Nucleus accumbens (tissue), 56 donors: ENCODE measurements at places on chromosomes 13 and 19.

DNA sequence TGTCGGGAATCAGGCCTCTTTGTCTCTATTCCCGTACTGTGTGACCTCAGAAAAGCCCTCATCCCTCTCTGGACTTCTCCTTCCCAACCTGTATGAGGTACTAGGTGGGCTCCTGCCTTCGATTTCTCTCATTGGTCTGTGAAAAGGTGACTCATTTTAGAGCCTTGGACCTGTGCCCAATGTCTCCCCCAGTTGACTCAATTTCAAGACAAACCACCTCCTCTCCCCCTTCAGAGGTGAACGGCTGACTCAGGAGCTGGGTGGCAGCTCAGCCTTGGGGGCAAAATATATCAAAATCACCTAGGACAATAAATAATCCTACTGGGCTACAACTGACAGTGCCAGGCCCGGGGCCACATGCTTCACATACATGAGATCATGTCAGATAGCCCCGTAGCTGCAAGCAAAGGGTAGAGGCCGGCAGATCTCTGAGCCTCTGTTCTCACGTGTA, 630 bp downstream of the COQ8B start:
- no peak for DNase-seq

GRCh38 chr13:110661256-110661655, 44.7 kb downstream of the CARS2 start:
- no peak for DNase-seq

DNA sequence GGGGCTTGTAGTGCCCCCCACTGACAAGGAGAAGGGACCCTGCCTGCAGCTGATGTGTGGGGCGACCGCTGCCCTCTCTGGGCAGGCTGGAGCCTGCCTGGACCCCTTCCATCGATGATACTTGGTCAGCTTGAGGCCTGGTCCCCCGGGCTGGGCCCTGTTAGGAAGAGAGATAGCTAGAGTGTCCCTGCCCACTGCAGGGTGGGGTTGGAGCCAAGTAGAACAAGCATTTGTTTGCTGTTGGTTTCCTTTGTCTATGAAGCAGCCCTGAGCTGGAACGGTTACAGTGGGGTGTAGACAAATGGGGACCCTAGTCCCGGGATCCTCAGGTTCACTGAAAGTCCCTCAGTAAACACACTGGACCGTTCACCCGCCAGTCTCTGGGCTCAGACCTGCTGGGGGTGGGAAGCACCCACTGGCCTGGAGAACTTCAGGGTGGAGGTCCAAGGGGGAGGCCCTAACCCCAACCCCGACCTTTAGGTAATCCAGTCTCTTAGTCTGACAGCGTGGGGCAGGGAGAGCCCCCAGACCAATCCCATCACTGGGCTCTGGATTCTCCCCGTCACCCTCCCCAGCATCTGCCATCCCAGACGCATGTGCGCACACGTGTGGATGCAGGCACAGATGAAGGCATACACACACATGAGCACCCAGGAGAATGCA, 204.8 kb upstream of the ZNF536 start:
- DNase-seq = no peak

DNA sequence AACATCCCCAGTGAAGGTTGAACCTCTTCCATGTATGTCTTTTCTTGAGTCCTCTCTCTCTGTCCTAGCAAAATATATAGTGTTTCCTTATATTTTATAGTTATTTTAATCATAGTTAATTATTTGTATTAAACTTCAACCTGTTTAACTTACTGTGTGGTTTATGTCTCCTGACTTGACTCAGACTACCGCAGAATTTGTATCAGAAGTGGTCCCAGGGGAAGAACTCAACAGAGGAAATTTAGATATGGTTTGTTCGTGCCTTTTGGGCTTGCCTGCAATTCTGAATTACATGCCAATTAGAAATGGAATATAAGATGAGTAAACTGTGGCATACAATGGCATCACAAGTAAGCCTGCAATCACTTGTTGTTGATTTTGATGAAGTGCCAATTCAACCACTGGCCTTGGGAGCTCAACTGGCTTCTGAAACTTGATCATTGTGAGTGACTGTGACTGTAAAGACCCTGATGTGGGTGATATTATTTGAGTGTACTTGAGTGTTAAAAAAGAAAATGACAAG, 1459.5 kb upstream of the PCDH20 start:
- no peak for DNase-seq

DNA sequence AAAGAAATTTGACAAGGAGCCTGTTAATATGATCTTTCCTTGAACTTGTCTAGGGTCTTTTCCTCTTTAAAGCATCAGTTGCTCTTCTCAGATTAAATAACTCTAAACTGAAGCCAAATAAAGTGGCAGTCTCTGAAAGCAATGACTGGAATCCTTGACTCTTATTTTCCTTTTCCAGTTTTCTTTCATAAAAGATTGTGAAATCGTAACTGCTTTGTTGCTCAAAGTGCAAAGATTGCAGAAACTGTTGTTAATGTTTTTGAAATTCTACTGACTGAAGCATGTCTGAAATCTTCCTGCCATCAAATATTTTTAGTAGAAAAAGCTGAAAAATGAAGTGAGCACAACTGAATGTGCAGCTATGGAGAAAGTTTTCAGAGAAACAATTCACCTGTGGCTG, 1.9 kb downstream of the NHLRC3 start:
- no peak for DNase-seq

GRCh38 chr13:51997641-51998330, 13.5 kb downstream of the ATP7B start:
- no peak for DNase-seq

- no peak for DNase-seq
These were observed 9.7 kb downstream of the SPPL2B start for GRCh38 chr19:2338055-2338615.

GRCh38 chr13:43042410-43042921, 19.1 kb downstream of the DNAJC15 start:
- DNase-seq = no peak

GRCh38 chr19:38389101-38389925, 816 bp downstream of the SPRED3 start:
- DNase-seq = no peak

- DNase-seq = no peak
These were observed 8.4 kb downstream of the DYRK1B start for GRCh38 chr19:39825531-39826076.

DNA sequence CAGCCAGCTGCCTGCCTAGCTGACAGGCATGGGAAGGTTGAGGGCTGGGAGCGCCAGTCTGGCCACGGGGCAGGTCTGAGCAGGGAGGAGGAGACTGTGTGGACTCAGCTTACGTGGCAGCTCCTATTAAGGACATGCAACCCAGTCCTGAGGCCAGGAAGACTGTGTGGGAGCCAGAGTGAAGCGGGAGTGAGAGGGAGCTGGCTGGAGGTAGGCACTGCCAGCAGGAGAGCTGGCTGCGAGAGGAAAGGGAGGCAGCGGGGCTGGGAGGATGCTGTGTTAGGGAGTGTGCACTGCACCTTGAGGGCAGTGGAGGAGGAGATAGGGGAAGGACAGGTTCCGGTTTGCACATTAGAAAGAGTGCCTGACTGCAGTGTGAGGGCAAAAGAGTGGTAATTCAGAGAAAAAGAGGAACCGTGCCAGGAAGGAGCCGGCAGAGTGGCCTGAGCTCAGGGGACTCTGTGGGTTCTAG, 99.2 kb downstream of the SLC7A1 start:
- no peak for DNase-seq

DNA sequence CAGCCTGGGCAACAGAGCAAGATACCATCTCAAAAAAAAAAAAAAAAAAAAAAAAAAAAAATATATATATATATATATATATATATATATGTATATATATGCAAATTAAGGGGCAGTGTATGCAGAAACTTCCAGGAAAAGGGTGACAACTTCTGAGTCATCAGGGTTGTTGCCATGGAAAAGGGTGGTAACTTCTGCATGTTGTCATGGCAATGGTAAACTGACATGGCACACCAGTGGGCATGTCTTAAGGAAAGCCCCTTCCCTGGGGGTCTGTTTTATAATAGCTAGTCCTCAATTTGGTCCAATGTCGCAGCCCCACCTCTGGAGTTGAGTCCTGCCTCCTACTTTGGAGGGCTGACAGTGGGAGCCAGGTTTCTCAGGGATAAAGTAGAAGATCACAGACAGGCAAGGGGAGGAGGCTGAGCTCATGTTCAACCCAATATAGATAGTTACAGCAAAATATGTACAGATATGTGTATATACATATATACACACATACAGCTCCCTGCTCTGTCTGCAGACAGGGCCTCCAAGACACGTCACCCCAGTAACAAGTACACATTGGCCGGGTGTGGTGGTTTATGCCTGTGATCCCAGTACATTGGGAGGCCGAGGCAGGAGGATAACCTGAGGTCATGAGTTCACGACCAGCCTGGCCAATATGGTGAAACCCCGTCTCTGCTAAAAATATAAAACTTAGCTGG, 7.2 kb upstream of the FCHO1 start:
- no peak for DNase-seq

DNA sequence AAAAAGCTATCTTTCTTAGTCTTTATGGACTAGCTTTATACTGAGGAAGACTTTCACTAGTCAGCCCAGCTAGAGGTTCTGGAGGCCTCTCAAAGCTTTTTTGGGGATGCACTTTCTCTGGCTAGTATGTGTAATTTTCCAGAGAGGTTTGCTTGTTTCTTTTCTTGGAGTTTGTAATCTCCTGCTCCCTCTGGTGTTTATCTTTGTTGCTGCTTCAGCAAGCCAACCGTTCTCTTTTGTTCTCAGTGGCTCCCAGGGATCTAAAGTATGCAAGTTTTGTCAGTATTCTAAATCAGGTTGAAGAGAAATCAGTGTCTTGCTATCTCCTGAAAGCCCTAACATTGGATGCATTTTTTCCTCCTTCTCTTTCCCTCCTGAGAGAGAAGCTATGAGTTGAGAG, 121.1 kb upstream of the MYO16 start:
- no peak for DNase-seq

- DNase-seq = no peak
These were observed 38.9 kb downstream of the NFIC start for GRCh38 chr19:3405261-3405653.

DNA sequence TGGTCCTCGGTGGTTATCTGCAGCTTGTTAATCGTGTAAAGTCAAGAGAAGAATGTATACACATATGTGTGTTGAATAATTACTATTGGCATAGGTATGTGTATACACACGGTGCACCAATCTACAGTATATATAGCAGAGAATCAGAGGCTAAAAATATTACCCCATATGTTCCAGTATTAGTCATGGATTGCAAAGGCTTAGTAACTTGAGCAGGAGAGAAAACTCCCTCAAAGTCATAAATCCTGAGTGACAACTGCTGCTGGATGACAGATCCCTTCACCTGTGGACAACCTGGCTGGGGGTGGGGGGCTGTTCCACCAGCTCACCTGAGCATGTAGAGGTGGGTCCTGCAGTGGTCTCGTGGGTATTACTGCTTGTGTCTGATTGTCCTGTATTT, 185.0 kb downstream of the ZNF536 start:
- no peak for DNase-seq

DNA sequence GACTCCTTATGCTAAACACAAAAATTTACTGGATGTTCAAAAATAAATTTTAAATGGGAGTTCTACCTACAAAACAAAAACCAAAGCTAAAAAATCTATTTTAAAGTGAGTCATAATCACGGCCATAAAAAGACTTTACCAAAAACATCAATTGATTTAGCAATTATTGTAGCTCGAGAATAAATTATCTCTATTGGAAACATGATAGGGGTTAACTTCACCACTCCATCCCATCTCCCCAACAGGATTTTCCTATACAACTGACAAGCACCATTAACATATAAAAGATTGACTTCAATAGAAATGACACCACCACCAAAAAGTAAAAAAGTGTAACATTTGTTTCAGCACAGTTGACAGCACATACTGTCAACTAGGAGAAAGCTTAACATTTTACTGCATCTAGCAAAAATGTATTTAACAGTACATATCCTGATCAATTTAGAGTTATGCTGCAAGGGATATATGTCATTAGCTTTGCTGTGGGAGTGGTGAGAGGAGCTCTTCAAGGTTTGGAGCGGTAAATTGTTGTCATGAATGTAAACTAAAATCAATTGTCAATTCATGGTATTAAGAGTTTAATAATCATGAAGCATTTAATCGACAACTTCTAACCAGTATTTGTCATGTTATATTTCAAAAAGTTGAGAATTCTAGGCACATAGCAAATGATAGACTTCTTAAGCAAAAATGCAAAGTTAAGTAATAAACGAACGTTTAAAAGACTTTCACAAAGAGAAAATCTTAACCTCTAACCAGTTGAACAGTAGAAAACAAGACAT, 3.8 kb downstream of the UBL3 start:
- DNase-seq = no peak

GRCh38 chr19:41307090-41307875, 2.7 kb upstream of the CCDC97 start:
- no peak for DNase-seq

DNA sequence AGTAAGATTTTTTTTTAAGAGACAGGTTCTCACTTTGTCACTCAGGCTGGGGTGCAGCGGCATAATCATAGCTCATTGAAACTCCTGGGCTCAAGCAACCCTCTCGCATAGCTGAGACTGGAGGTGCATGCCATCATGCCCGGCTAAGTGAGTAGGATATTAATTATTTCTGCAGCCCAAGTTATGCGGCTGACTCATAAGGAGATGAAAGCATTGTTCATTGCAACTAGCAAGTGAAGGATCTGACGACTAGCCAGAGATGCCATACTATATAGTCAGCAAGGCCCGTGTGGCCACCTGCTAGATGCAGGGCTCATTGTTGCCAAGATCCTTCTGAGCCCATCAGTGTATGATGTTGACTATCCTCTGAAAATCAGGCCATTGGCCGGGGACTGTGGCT, 45.2 kb downstream of the ABCC4 start:
- no peak for DNase-seq

- no peak for DNase-seq
These were observed 4.4 kb upstream of the FKRP start for GRCh38 chr19:46741447-46741846.

DNA sequence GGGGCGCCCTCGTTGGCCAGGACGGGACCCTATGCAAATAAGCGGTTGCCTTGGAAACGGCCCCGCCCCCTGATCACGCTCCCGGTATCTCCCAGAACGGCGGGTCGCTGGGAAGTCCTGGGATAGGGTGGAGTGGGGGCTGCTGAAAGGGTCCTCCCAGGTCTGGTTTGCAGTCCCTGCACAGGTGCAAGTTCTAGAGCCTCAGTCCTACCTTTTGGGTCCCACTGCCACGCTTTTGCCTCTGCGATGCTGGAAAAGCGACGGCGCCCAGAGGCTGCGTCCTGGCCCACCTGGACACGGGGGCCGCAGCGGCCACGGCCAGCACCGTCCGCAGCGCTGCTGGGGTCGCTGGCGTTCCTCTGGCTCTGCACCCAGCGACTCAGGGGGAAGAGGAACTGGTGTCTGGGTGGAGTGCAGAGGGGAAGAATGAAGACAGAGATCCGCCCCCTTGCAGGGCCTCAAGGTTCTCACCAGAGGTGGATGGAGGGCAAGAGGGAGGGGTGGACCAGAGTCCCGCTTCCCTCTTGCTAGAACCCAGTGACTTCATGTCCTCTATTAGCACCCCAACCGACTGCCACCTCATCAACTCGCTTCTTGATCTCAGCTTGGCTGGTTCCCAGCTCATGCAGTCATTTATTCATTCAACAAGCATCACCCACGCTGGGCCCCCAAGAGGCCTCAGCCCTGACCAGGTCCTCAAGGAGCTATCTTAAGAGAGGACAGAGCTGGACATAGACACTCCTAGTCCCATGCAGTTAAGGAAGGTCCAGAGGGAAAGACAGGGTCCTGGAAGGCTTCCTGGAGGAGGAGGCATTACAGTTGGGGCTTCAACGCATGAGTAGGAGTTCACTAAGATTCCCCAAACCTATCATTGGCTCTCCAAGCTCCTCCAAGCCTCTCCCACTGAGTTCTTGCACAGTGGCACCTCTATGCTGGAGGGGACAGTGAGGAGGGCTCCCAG, at the start of gene LRRC25:
Gene LRRC25, minus strand, starts transcription at position 381 of the 961 bp plus-strand sequence. CDS start 659 bp downstream, outside the sequence.
- peak; percentile 31 for DNase-seq

GRCh38 chr13:49058761-49059160, 83.0 kb downstream of the FNDC3A start:
- no peak for DNase-seq

GRCh38 chr19:17398902-17399527, 5.0 kb upstream of the CCDC194 start:
- no peak for DNase-seq
